Uterus (tissue), 4 donors: ENCODE measurements at places on chromosomes 7 and 10.

GRCh38 chr10:5906651-5907050, 16.6 kb downstream of the FBH1 start:
- no peak for DNase-seq

- DNase-seq: no peak
Measured at GRCh38 chr10:130041451-130042371, 68.9 kb downstream of the C10orf143 start.

DNA sequence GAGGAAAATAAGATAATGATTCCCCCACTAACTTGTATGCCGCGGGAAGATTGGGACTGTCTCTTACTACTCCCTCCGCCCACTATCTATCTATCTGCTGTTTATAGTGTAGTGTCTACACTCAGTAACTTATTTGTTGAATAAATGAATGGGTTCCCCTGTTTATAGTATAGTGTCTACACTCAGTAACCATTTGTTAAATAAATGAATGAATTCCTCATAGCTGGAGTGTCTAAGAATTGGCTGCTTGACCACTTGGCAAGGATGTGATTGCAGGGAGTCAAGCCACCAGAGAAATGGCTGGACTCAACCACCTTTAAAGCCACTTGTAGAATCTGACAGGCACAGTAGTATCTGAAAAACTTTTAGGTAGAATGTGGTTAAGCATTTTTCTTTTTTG, 147.1 kb downstream of the TRIL start:
- no peak for DNase-seq

- no peak for DNase-seq
Measured at GRCh38 chr10:124604214-124605000, 139.8 kb downstream of the FAM53B start.

DNA sequence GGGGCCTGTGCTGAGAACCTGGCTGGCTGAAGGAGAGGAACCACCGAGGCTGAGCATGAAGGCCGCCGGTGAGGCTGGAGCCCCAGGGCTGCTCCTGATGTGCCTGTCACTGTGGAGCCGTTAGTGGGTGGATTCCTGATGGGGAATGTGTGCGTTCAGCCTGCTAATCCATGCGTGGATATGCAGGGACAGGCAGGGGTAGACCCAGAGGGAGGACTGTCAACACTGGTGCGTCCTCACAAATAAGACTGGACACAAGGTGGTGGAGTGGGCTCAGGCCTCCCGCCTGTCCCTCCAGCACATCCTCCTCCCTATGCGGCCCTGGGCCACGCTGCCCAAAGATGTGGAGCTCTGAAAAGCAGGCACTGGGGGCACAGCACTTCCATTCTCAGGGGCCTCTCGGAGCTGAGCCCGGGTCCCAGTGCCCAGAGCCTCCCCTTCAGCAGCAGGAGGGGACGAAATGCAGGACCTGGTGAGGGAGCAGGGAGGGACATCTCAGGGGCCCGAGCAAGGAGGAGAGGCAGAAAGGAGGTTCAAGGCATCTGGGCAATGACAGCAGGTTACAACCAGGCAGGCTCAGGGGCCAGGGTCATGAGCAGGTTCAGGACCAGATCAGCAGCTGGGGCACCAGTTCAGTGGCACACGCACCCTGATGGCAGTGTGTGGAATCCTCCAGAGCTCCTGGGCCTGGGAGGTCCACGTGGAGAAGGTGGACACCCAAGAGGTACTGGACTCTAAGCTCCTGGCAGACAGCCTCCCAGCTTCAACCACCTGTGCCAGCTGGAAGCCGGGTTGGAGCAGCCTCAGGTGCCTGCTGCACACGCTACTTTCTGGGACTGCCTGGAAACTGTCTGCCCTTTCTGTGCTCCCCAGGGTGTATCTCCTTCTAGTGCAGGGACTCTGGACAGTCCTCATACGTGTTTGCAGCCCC, 33.5 kb upstream of the ANTXRL start:
- DNase-seq: no peak

DNA sequence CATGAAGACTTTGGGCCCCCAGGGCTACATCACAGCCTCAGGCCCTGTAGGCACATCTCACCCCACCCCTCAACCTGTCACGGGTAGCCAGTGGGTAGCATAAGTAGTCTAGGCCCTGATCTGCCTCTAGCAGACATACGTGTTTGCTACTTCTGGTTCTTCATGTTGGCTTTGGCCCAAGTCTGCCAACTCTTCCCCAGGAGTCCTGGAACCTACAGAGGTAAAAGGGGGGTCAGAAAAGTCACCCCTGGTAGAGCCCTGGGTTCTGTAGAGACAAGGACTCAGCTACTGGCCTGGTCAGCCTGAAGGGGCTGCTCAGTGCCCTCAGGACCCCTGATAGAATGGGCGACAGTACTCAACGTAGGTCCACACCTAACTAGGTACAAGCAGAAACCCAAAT, 67.5 kb upstream of the UNC5B start:
- no peak for DNase-seq

DNA sequence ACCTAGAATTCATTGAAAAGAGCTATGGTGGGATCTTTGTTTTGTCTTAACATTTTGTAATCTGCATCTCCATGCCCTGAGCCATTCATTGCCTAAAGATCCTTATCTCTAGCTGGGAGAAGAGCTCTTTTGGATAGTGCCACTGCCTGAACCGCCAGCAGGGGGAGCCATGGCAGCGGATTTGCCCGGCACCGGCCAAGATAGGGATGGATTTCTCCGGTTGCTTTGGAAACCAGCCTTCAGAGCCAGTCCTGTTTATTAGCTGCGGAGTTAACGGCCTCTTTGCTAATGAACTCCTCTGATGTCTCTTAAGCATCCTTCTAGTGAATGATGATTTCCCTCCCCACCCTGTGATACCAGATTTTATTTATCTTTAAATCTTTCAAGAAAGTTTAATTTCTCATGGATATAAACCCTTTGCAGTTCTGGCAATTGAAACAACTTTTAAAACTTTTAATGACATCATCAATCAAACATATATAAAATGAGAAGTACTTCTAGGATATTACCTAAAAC, 58.2 kb upstream of the LYZL2 start:
- DNase-seq: peak; percentile 79

DNA sequence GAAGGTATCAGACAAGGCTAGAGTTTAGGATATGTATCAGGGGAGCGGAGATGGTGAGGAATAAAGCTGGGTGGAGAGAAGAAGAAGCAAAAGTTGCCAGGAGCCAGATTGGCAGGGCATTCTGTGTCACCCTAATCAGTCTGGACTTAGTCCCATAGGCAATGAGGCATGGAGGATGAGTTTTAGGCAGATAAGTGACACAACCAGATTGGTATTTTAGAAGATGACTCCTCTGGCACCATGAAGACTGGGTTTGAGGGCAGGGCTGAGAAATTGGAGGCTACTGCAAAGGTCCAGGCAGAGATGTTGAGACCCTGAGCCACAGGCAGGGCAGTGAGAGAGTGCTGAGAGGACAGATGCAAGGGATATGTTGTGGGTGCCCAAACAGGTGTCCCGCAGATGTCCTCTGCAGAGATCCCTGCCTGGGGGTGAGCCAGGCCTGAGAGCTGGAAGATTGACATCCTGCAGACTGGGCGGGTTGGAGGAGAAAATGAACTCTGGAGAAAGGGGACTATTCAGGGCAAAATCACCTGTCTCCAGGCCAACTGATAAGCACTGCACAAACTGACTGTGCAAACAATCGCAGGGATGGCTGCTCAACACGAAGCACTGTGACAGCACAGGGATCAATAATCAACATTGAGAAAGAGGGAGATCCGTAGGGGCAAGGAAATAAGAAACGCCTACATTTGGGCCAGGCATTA, 11.9 kb upstream of the HABP2 start:
- DNase-seq: no peak
